ENCODE measurements at places on chromosomes 12 and 14.

DNA sequence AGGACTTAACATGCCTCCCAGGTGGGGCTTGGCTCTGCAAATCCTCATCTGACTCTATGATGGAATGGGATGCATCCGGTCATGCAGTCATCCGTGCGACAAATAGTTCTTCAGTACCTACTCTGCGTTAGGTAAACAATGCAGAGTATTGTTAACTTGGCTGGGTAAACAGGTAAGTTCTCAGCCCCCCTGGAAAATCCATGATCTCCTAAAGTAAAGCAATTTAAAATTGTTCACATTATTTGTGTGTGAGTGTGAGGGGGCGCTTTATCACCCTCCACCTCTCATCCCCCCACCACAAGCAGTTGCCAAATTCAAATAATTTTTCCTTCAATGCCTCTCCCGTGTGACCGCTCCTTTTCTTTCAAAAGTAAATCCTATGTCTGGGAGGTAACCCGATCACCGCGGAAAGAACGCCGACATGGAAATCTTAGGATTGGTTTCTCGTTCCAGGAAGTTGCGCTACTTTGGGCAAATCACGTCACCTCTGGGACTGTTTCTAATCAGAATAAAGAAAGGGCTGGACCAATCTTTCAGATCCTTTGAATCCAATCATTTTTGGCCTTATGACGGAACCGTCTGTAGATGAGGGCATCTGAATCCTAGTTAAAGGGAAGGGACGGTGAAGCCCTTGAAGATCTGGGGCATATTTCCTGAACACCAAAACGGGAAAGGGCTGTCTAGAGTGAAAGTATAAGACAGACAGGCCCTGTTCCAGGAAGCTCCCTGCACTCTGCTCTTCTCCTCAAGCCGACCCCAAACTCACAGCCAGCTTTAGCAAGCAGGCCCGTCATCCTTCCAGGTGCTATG is 44.0 kb upstream of the SINHCAF start:
- DNase-seq = peak; percentile 52

DNA sequence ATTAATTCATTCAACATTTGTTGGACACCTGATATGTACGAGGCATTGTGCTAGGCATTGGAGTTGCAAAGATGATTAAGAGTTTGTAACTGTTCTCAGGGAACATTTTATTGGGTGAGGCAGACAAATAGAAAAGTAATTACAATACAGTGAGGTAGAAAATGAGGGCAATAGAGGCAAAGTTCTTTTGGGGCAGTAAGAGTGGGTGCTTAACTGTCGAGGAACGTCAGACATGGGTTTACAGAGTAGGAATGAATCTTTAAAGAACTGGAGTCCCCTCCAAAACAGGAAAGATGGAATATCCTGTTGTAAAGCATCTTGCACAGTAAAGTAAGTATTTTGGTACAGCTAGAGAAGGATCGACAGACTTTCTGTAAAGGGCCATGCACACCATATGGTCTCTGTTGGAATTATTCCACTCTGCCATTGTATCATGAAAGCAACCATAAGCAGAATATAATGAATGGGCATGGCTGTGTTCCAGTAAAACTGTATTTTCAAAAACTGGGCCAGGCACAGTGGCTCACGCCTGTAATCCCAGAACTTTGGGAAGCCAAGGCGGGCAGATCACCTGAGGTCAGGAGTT is 9.1 kb downstream of the CREBL2 start:
- DNase-seq = no peak

DNA sequence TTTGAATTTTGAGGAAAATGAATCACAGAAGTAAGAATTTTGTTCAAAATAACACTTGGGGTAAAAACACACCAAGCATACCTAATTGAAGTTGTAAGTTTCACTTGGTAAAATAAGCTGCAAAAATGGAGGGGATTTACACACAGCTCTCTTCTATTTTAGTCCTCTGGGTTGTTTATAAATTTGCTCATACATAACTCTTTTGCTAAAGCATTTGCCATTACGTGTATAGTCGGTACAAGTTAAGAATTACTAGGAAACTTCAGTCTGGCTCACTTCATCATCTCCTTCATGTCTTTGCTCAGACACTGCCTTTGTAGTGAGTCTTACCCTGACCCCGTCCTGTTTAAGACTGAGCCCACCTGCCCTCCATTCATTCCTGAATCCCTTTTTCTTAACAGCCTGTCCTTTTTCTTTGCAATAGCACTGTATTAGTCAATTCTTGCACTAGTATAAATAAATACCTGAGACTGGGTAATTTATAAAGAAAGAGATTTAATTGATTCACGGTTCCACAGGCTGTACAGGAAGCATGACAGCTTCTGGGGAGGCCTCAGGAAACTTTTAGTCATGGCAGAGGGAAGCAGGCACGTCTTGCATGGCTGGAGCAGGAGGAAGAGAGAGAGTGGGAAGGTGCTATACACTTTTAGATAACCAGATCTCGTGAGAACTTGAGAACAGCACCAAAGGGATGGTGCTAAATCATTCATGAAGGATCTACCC is 451.1 kb downstream of the PCNX1 start:
- no peak for DNase-seq

DNA sequence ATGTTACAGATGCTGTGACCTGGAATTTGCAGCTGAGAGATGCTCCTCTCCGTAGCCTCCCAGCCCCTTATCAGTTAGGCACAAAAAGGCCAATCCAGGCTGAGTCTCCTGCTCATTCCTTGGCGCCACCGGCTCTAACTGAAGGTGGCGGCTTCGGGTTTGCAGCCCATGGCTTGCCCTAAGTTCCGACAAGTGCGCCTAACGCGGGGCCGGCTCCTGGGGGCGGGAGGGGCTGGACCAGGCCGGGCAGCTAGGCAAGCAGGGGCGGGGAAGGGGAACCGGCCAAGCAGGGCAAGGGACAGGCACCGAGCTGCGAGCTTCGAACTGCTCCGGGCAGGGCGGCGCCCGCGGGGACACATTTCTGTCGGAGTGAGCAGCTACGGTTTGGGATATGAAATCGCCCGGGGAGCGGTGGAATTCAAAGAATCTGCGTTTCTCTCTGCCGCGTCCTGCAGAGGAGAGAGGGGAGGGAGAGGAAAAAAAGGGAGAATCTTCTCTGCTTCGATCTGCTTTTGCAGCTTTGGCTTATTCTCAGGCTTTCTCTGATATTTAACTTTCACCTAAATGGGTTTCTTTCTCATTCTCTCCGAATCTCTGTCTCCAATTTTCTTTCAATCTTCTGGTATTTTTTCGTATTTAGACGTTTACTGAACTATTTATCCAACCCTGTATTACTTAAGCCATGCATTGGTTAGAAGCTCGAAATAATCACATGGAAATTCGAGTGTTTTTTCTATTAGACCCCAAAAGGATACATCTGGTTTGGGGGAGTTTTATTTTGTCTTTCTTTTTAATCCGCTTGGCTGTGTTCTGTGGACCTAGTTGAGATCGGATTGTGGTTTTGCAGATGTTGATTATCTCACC is 1.6 kb upstream of the HOXC12 start:
- DNase-seq = no peak

DNA sequence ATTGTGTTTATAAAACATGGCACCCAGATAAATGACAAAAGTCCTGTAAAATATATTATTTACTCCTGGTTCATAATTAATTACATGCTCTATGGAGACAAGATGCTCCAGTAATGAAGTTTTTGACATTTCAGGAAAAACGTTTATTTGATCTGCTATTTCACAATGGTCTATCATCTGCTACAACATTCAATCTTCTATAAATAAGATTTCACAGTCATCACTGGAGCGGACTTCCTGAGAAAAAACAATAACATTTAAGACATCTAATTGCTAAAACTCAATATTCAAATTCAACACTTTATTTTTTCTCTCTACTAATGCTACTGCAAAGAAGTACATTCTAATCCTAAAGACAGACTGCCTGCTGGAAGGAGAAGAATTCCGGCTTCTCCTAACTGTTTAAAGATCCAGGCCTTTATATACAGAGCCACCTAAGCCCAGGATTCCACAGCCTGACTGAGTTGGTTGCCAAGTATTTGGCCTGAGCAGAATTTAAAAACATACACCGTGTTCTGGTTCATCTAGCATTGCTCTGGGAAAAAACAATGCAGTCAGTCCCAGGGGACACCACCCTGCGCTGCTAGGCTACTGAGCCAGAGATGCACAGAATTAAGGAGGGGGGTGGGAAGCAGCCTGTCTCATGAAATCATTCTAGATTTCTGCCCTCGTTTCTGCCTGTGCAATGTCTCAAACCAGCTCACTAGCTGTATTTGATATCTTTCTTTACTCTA is 58.0 kb downstream of the TMTC1 start:
- peak; percentile 14 for DNase-seq

DNA sequence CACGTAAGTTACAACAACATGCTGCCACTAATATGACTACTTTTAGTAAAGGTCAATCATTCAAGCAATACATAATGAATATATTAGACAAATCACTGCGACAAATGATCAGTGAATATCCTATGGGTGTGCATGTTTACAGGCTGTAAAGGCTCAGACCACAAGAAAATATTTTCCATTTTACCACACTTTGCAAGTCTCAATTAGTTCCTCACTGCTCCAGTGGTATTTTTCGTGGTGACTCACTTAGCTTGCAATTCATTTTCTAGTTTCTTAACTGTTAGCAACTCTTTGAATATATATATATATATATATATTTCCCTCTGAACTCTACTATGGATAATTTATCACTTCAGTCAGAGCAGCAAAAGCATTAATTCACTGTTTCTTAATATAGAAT is 96.9 kb downstream of the EML5 start:
- DNase-seq = no peak

DNA sequence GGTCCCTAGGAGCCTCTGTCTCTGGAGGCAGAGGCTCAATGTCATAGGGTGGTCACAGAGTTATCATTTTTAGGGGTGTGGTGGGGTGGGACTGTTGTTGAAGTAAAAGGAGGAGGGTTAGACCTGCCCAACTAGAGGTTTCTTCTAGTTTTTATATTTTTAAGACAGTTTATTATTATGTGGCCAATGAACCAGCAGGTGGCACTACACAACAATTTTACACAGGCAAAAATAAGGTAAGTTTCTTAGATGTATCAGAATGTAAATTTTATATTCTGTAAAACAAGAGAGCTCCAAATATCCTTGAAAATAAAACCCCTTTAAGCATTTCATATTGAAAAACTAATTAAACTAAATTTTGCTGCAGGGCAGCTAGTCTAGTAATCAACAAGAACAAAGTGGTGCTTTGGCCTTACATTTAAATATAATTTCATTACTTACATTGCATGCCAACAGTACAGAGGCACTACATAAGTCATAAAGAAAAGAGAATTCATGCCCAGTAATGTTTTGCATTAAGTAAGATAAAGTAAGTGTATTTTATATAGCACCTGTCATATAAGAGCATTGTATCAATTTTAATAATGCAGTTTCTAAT is 22.2 kb upstream of the OVCH1 start:
- DNase-seq = peak; percentile 16

GRCh38 chr12:112167718-112168525 is 42.6 kb downstream of the TRAFD1 start:
- DNase-seq = no peak

- DNase-seq = no peak
These were observed 212.4 kb upstream of the FLRT2 start for GRCh38 chr14:85317491-85318021.

GRCh38 chr14:92687681-92688433 is 60.6 kb downstream of the LGMN start:
- DNase-seq = no peak

- no peak for DNase-seq
These were observed 217.5 kb downstream of the DPY19L2 start for GRCh38 chr12:63450816-63451215.

- DNase-seq = peak; percentile 54
These were observed 1.3 kb downstream of the AHSA1 start for GRCh38 chr14:77459072-77459723.

- peak; percentile 86 for DNase-seq
These were observed 96.9 kb upstream of the TMPO start for GRCh38 chr12:98418357-98419075.

- DNase-seq = no peak
These were observed 84.6 kb downstream of the SETD3 start for GRCh38 chr14:99395909-99396530.

DNA sequence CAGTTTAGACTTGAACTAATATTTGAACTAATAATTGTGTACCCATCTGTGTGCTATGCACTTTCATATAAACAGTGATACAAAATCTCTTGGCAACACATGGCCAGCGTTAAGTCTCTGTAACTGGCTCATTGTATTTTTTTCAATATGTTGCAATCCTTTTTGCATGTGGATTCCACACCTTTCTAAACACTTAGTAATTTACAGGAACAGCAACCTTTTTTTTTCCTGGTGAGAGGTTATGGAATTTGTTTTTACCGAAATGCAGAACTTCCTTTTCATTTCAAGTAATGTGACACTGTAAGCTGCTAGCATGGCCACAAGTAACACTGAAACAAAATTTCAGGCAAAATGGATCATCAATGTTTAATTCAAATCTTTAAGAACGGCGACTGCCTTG is 45.4 kb upstream of the EPS8 start:
- no peak for DNase-seq

GRCh38 chr14:88790501-88791251 is 2.1 kb downstream of the EML5 start:
- DNase-seq = no peak

- no peak for DNase-seq
These were observed 7.1 kb upstream of the ZDHHC22 start for GRCh38 chr14:77148510-77149231.

DNA sequence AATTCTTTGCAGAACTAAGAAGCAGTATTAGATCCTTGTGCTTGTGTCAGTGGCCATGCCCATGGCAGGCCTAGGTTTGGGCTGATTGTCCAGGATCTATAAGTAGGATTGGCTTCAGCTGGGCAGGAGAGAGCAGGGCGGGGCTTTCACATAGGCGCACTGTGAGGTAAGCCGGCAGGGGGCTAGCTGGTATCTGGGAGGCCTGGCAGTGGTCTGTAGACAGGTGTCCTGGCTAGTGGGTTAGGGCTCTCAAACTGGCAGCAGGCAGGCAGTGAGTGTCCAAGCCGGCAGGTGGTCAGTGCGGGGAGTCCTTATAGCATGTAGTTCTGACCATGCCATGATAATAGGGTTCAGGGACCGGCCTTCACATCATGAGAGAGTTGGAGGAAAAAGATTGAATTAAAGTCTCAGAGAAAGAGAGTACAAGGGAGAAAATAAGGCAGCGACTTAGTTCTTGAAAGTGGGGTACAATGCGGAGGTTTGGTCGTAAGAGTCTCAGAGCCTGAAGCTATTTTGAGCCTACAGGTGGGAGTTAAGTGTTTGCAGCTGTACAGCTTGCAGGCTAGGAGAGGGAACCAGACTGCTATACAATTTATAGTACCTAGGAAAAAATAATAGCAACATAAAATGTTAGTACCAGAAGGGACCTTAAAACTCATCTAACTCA is 137.4 kb downstream of the TPH2 start:
- no peak for DNase-seq

- DNase-seq = no peak
These were observed 40.2 kb downstream of the RIC8B start for GRCh38 chr12:106814714-106815113.

Measured in prostate gland (tissue), 2 donors.